ENCODE measurements at places on chromosomes 4 and X. TPM values are rescaled to one million over a fixed set of nuclear protein-coding genes. Genes with fewer than 3 reads are reported as not detected.

Gene BST1
- 17.8 TPM for total RNA-seq

Gene BANK1
- total RNA-seq = 0.81 TPM

Gene REST
- total RNA-seq = 12.0 TPM

Gene MTTP
- total RNA-seq = not detected

Gene HELT
- not detected for total RNA-seq

Gene ABRAXAS1
- 4.7 TPM for total RNA-seq

Gene PAGE2B
- total RNA-seq = not detected

Gene RRH
- total RNA-seq = 0.10 TPM

Gene CNKSR2
- total RNA-seq = 2.5 TPM

Gene SHROOM3
- total RNA-seq = 16.6 TPM

Gene BCLAF3
- total RNA-seq = 3.0 TPM

Gene MAGEA8
- not detected for total RNA-seq

Gene PRR27
- not detected for total RNA-seq

All from A549 treated with Hydrocortisone at 1 μM for 4 hours (cell line).